K562 (cell line): ENCODE measurements at places on chromosomes 13 and 19. TPM values are rescaled to one million over a fixed set of nuclear protein-coding genes. Genes with fewer than 3 reads are reported as not detected.
A peak's percentile ranks its signal among the peaks of the same experiment; 100 is the strongest.

- no peak for DNase-seq
Measured at GRCh38 chr19:39446365-39447084, 1.1 kb downstream of the SUPT5H start.

DNA sequence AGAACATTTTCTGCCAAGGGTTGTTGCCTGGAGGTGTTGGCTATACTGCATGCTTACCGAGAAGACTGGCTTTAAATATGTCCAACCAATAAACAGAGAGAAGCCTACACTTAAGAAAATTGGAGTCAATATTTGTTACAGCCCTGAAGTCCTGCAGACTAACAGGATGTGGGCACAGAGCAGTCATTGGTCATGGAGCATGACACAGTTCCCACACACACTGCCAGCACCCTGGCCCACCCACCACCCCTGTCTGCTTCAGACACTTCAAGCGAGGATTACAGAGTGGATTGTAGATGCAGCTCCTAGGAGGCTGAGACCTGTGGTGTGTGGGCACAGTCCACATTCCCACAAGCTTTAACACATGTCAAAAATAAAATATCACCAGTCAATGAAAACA lies 21.0 kb upstream of the SERP2 start:
- no peak for DNase-seq

GRCh38 chr19:45577111-45577905 lies 7.3 kb downstream of the OPA3 start:
- no peak for DNase-seq

DNA sequence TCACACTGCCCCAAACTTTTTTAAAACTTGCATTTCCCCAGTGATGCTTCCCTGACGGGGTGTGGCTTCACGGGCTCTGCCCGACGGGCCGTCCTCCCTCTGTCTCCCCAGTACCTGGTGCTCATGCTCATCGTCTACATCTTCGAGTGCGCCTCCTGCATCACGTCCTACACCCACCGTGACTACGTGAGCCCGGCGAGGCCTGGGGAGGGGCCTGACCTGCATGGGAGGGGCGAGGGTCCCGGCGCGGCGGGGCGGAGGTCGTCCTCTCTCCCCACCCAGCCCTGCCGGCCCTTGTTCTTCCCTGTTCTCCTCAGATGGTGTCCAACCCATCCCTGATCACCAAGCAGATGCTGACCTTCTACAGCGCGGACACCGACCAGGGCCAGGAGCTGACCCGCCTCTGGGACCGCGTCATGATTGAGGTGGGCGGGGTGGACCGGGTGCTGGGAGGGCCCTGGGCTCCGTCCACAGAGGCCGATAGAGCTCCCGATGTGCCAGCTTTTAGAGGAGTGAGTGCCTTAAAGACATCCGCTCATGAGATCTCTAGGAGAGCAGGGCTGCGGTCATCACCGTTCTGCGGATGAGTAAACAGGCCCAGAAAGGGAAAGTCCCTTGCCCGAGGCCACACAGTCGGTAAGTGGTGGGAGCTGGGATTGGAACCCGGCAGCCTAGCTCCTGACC lies 6.9 kb downstream of the UPK1A start:
- peak; percentile 73 for DNase-seq

GRCh38 chr13:38566519-38566918 lies 120.4 kb upstream of the FREM2 start:
- no peak for DNase-seq

GRCh38 chr13:28047757-28048388 lies 52.5 kb downstream of the FLT3 start:
- no peak for DNase-seq

DNA sequence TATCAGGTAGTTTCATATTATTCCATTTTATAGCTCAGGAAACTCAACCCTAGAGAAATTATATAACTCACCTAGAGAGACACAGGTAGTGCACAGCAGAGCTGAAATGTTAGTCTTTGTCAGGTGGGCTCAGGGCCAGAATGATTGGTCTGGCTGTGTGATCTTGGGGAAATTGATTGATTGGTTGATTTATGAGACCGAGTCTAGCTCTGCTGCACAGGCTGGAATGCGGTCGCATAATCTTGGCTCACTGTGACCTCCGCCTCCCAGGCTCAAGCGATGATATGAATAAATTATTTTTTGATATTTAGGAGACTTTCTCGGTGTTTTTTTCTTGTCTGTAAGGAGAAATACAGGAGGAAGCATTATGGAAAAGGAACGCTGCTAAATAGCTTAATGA lies 239.9 kb upstream of the SLC10A2 start:
- no peak for DNase-seq

- no peak for DNase-seq
Measured at GRCh38 chr13:93814658-93815057, 588.1 kb downstream of the GPC6 start.

GRCh38 chr19:10892256-10892655 lies 20.9 kb downstream of the CARM1 start:
- DNase-seq: no peak

- no peak for DNase-seq
Measured at GRCh38 chr13:114162533-114162922, 16.5 kb upstream of the CFAP97D2 start.

The CBY2 gene
- total RNA-seq: not detected in 2 replicates

The WDR88 gene
- not detected in 2 replicates for total RNA-seq

DNA sequence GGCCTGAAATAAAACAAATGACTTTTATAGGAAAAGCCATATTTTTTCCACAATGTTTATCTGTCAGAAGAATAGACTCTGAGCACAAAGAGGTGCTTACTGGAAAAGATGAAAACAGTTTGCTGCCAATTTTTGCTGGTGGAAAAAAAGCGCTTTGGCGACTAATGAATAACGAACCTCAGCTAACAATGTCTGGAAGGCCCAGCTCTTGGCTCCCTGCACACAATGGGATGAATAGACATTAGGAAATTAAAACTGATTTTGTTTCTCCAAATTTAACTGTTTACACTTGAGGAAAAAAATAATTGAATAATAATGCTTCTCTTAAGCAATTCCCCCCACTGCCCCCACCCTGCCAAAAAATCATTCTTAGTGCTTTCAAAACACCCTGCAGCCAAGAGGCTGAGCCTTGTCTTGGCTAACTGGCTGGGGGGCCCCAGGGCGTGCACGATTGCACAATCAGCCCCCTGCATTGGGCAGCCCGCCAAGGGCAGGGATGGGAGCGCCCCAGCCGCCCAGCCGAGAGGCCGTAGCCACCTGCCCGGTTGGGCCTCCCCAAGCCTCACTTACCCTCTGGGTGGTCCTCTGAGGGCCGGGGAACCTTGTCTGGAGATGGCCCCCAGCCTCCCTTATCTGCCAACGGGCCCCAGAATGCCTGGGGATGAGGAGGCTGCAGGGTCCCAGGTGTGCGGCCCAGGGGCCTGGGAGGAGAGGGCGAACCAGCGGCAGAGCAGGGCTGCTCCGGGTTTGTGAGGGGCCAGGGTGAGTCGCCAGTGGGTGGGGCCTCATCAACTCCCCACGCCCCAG lies 16.8 kb downstream of the CEBPG start:
- no peak for DNase-seq

DNA sequence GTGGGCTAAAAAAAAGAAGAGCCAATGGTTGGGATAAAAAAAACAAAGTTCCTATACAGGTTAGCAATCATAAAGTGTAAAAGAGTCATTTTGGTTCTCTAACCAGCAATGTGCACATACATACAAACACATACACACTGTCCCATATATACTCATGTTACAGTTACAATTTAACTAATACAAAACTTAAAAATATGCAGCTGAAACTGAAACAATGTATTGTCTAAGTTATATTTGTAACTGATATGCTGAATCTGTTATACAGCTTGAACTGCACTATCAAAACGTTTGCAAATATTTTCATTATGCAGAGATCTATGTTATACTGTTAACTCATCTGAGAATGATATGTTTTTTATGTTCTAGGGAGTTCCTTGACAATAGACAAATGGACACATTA lies 173.7 kb downstream of the KLF12 start:
- DNase-seq: no peak

DNA sequence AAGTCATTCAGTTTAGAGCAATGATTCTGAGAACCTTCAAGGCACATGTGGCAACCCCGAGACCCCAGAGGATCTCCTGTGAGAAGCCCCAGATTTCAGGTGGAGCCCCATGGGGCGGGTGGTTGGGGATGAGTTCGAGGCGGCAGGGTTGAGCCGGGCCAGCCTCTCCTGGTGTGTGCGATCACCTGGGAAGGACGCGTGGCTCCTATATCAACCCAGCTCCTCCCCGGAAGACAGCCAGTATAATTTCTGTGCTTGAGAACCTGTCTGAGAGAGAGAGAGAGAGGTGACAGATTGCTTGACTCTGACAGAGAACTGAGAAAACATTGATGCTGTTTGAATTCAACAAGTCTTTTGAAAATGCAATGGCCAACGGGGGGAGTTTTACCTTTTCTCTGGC lies 89.0 kb downstream of the TEX29 start:
- DNase-seq: no peak

GRCh38 chr13:26713341-26713740 lies 47.2 kb downstream of the GPR12 start:
- no peak for DNase-seq

GRCh38 chr13:84570831-84571230 lies 688.6 kb upstream of the SLITRK1 start:
- DNase-seq: no peak

The NFILZ gene
- not detected in 2 replicates for total RNA-seq

DNA sequence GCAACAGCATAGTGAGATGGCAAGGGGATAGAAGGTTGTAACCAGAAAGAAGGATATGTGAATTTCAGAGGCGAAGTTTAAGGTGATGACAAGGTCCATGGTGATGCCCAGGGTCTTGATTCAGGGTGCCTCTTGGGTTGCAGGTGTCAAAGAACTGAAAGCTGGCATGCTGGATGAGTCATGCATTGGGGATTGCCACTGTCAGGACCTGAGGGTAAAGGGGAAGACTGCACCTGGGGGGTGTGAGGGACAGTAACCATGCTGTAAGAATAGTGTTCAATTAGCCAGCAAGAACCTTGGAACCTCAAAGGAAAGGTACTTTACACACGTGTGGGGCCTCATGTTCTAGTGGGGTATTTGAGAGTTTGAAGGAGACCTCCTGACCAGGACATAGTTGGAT lies 279.6 kb downstream of the SLC7A1 start:
- no peak for DNase-seq

The CCDC169 gene
- total RNA-seq: 9.6 and 12.6 TPM in 2 replicates

- DNase-seq: no peak
Measured at GRCh38 chr13:100197591-100198365, 108.9 kb downstream of the PCCA start.

The ZNF575 gene
- total RNA-seq: 0.20 and 0.72 TPM in 2 replicates
